ENCODE measurements at places on chromosomes 2 and 18. TPM values are rescaled to one million over a fixed set of nuclear protein-coding genes. Genes with fewer than 3 reads are reported as not detected.

- peaks cover 5% of the 10 kb centered on the region for H3K4me1 ChIP-seq
- no peak for DNase-seq
- no peaks in the 10 kb centered on the region for H3K27me3 ChIP-seq
- no peak overlapping the region for H3K4me3 ChIP-seq
- H3K27ac ChIP-seq = peak overlapping the region; percentile 8
These were observed 148.2 kb upstream of the ITGA4 start for GRCh38 chr2:181308766-181309515.

DNA sequence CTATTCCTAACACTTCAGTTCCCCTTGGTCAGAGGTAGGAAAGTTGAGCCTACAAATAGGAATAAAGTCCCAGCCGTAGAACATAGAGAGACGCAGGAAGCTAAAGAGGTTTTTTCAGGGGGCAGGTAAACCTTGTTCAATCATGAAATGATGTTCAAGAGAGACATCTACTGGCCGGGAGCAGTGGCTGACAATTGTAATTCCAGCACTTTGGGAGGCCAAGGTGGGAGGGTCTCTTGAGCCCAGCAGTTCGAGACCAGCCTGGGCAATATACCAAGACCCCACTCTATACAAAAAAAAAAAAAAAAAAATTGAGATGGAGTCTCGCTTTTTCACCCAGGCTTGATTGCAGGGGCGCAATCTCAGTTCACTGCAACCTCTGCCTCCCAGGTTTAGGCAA is 66.7 kb upstream of the DNAJC10 start:
- peaks cover 6% of the 10 kb centered on the region for H3K4me1 ChIP-seq
- DNase-seq = no peak
- H3K36me3 ChIP-seq = no peaks in the 10 kb centered on the region
- H3K4me3 ChIP-seq = no peak overlapping the region

DNA sequence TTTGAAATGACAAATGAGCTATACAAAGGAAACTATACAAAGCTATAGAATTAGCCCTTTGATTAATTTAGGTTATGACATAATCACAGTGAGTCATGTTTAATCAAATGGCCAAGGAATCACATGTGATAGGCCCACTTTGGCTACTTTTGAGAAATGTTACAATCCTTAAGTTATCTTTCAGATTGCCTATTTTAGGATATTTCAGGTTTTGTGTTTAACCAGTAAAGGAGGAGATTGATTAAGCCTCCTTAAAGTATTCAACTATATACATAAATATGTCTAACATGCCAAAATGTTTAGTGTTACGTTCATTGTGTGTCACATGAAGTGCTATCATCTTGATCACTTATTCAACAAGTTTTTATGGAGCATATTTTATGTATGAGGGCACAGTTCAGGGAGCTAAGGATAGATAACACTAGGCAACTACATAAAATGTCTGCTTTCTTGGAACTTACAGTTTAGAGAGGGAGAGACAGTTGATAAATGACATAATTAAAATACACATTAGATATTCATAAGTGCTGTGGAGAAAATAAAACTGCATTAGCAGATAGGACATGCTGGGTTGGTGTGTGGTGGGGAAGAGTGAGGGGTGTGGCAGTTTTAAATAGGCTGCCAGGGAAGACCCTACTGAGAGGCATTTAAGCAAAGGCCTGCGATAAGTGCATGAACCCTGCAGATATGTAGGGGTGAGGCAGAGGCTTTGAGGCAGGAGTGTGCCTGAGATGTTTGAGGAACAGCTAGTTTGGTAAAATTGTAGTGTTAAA is 77.2 kb downstream of the LTBP1 start:
- H3K4me3 ChIP-seq = no peak overlapping the region
- no peaks in the 10 kb centered on the region for H3K27me3 ChIP-seq
- H3K4me1 ChIP-seq = peaks cover 30% of the 10 kb centered on the region
- peak overlapping the region; percentile 20 for H3K27ac ChIP-seq

GRCh38 chr2:238714038-238714528 is 133.8 kb upstream of the TWIST2 start:
- no peaks in the 10 kb centered on the region for H3K36me3 ChIP-seq
- H3K27me3 ChIP-seq = no peaks in the 10 kb centered on the region
- H3K4me1 ChIP-seq = peaks cover 32% of the 10 kb centered on the region
- peak; percentile 92 for DNase-seq
- H3K27ac ChIP-seq = peak overlapping the region; percentile 62
- H3K4me3 ChIP-seq = no peak overlapping the region

The OR6B2 gene
- not detected for total RNA-seq

The LHCGR gene
- total RNA-seq = 3.0 TPM

The PRR30 gene
- total RNA-seq = not detected

The ECEL1 gene
- total RNA-seq = 1.4 TPM

The ALMS1 gene
- 32.9 TPM for total RNA-seq
